Stromal cell of bone marrow (primary cell): ENCODE measurements at places on chromosomes 5 and 9.

DNA sequence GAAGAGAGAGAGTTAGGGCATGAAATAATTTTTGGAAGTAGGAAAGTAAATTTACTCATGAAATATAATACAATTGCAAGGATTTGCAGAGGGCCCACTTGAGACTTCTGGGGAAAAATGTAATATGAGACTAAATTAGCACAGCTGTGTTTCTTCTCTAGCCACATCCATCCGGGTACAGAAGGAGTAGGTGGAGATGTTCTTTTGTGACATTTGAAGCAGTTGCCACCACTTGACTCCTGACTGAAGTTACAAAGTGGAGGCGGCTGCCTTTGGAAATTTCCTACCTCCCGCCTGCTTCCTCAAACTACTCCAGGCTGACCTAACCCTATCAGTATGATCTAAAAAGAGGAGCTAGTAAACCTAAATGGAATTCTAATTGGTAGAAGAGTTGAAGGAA, 58.1 kb upstream of the SHISAL2B start:
- no peak for DNase-seq

- DNase-seq: no peak
These were observed 198.9 kb downstream of the NXNL2 start for GRCh38 chr9:88733651-88734421.

DNA sequence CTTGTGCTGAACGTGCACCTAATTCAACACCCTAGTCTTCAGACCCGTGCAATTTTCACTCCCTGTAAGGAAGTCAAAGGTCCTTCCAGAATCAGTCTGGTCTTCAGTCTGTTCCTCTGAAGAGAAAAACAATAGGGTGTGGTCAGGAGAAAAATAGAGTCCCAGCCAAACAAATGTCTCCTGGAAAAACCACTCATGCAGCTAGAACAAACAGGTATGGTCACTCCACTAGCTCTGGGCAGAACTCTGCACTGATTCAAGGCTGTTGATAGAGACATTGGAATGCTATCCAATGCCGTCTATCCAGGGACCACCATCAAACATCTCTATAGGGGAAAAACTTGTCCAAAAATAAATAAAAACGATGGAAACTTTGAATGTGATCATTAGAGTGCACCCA, 81.8 kb upstream of the MAP3K1 start:
- no peak for DNase-seq

DNA sequence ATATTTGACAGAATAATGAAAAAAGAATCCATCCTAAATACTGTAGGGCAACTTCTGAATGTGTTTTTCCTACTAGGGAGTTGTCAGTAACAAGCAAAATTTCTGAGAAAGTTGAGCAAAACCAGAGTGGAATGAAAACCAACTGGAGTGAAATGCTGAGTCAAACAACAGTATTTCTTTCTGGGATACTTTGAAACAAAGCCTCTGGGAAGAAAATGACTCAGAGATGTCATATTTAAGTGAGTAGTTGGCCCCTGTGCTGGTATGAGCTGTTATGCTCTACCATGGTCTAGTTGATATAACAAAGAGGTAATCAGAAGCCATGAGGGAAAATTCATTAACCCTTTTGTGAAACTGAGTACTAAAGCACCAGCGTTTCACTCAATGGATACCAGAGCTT, 372.1 kb upstream of the C9orf72 start:
- peak; percentile 57 for DNase-seq

- no peak for DNase-seq
These were observed 46.3 kb upstream of the TDRD7 start for GRCh38 chr9:97365634-97366033.

GRCh38 chr5:73437777-73438644, 10.6 kb downstream of the FOXD1 start:
- no peak for DNase-seq

DNA sequence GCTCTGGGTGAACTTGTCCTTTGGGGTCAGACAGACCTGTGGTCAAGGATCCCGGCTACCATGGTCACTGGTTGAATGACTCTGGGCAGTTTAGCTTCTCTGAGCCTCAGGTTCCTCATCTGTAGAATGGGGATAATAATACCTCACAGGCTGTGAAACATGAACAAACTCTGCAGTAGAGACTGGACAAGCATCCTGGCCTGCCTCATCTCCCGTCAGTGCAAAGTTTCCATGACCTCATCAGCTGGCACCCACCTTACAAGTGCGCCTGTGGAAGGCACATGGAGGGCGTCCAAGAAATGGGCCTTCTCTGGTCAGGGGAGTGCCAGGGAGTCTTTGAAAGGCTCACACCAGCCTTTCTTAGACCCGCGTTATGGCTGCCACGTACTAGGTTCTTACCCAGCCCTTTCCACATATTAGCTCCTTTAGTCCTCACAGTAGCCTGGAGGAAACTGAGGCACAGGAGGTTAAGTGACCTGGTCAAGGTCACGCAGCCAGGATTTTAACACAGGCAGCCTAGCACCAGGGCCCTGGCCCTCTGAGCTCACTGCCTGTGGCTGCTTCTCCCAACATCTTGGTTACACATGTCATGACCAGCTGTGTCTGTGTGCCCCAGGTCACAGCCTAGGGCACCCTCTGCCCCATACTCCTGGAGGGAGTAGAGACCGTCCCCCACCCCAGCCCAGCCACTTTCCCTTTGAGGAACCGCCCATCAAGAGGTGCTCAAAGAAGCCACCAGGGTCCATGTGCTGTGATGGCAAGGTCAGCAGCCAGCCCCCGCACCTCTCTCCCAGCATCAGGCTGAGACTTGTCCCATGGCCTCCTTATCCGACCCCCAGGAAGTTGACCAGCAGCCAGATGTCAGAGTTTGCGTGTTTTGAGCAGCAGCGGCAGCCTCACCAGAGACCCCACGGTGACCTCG, 39.4 kb upstream of the RPL26L1 start:
- DNase-seq: no peak

DNA sequence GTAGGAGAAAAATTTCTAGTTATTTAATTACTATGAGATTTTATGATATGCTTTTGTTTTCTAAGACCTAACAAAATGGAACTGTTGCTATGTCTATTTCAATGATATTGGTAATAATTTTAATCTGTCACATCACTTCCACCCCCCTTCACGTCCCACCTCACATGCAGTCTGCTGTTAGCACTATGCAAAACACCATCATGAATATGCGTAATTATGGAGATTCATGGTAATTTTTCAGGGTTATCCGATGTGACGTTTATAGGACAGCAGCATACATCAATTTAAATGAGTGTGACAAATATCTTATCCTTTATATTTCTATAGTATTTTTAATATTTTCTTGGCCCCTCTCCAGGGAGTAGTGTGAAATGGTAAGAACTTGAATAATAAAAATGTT, 283.8 kb upstream of the TMEM161B start:
- no peak for DNase-seq

DNA sequence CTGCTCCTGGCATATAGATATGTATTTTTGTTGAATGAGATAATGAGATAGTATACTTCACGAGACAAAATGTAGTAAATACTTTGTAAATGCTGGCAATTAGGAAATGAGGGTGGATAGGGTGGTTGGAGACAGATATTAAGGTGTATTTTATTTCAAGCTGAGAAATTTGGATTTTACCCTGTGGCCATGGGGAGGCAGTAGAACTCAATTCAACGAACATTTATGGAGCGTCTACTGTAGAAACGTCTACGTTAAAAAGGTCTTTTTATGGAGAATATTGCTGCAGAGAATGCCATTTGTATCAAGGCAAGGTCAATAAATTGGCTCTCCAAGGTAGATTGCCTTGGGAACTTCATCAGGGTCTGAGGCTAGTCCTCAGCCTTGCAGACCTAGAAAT, 21.5 kb upstream of the RALGPS1 start:
- DNase-seq: no peak

GRCh38 chr5:2453781-2454180, 297.7 kb downstream of the IRX2 start:
- no peak for DNase-seq

DNA sequence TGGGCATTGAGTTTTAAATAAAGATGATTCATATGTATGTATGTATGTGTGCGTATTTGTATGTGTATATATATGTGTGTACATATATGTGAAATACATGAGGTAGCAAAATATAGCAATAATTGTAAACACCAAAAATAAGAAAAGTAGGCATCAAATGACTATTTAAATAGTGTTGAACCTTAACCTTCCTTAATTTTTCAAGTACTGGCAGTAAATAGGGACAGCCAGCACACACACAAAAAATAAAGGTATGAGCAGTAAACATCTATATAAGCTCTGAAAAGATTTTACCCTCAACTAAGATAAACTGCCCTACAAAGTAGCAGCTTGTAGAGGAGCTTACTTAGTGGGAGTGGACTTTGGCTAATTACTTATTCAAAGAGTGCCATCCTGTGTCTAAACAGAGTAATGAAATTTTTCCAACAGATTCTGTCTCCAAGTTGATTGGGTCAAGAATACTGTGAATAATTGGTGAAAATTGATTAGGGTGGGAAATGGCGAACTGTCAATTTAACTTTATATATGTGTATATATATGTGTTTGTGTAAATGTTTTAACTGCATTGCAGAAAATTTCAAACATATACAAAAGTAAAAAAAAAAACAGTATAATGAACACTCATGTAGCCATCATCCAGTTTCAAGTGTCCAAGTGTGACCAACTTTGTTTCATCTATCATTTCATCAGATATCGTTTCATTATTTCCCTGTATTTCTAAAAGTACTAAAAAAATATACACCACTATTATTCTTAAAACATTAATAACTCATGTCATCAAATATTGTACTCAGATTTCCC, 2.0 kb upstream of the ADAMTS6 start:
- DNase-seq: peak; percentile 66

DNA sequence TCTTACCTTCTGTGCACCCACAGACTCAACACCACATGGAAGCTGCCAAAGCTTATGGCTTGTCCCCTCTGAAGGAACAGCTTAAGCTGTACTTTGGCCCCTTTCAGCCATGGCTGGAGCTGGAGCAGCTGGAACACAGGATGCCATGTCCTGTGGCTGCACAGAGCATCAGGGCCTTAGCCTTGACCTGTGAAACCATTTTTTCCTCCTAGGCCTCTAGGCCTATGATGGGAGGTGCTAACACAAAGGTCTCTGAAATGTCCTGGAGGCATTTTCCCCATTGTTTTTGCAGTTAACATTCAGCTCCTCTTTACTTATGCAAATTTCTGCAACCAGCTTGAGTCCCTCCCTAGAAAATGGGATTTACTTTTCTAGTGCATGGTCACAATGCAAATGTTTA, 461.4 kb upstream of the TYRP1 start:
- DNase-seq: no peak

DNA sequence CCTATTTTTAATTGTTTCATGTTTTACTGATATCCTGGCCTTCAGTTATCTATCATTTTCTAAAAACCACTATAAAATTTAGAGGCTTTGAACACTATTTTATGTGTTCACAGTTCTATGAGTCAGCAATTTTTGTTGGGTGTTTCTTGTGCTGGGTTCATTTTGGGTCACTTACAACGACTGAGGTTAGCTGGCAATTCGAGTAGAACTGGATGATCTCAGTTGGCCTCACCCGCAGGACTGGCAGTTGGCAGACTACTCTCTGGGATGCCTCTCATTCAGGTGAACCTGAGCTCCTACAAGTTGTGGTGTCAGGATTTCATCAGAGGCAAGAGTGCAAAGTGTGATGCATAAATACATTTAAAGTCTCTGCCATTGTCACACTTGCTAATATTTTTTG, 151.0 kb upstream of the PAPPA start:
- DNase-seq: peak; percentile 55
